Epithelial cell of proximal tubule (primary cell): ENCODE measurements at places on chromosomes 7 and 10. TPM values are rescaled to one million over a fixed set of nuclear protein-coding genes. Genes with fewer than 3 reads are reported as not detected.

- DNase-seq, result no peak
These were observed 224.6 kb upstream of the FERD3L start for GRCh38 chr7:19369806-19370205.

- no peak for DNase-seq
These were observed 92.4 kb upstream of the TCERG1L start for GRCh38 chr10:131403936-131404335.

GRCh38 chr7:128389618-128390329 is 20.0 kb downstream of the IMPDH1 start:
- DNase-seq, result no peak

- no peak for DNase-seq
These were observed 16.7 kb downstream of the PTPRE start for GRCh38 chr10:127923646-127924045.

DNA sequence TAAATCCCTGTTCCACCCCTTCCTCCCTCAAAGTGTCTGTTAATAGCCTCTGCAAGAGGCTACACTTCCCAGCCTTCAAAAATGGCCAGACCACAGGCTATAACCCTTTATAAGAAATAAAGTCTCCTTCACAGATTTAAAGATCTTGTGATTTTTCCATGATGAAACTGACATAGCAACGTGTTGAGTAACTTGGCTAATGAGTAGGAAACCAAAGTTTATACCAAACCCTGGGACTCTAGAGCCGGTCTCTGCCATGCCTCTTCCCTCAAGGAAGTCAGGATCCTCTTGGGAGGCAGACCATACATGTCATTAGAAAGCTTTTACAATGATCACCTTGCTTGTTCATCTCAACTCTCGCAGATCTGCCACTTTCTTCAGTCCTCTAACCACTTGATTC is 44.4 kb downstream of the GRM8 start:
- DNase-seq, result peak; percentile 13

DNA sequence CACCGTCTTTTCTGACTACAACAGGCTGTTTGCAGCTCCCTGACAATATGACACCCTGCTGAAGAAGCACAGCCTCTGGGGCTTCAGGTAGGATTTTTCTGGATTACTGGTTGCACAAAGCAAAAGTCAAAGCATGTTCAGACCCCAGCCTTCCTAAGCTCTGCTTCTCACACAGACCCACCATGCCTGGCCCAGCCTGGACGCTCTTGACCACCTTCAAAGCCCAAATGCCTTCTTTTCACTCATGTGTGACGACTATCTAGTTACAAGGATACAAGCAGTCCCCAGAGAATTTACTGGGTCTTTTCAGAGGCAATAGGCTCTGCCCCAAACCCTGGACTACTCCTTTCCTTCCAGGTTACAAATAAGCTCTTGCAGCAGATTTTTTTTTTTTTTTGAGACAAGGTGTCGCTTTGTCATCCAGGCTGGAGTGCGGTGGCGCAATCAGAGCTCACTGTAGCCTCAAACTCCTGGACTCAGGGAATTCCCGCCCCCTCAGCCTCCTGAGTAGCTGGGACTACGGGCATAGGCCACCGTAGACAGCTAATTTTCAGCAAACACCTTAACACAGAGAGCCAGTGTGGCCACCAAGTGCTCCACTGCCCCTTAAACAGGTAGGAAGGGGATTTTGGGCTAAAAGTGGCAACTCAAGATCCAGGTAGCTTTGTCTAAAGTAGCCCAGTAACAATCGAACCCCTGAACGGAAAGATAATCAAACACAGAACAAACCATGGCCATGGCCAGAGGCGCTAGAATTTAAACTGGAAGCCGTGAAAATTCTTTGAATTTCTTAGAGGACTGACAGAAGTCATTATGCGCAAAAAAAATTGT is 16.2 kb downstream of the SVIL start:
- DNase-seq, result peak; percentile 54

DNA sequence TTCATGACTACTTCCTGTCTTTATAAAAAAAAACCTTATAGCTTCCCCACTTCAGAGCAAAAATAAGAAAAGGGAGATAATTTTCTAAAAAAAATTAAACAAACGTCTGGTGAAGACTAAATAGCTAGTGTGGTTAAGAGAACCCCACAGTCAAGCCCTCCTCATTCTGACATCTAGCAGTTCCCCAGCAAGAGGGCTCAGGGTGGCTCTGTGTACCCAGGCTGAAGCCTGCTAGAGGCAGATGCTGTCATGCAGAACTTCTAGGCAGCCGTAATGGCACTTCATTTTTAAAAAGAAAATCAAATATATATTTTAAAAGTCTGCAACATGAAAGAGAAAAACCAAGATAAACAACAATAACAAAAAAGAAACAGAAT is 223.1 kb upstream of the KLF14 start:
- no peak for DNase-seq

DNA sequence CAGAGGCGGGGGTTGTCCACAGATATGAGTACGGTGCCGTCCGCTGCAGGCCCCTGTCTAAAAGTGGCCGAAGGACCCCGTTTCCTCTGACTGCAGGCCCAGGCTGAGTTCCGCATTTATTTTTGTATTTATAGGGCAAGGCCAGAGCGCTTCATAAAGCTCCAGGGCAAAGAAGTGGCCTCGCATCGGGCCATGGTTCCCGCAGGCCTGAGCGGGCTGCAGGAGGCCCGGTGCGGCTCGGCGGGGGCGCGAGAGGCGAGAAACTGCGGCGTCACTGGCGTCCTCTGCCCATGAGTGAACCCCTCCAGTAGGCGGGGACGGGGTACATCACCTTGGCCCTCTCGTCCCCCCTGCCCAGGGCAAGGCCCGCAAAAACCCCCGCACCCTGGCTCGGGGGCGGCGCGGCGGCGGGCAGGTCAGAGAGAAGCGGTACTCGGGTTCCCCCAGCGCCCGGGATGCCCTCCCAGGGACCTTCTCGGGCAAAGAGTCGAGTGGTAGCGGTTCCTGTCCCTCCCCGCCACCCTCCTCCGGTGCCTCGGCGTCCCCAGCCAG is 355.7 kb downstream of the DNAJB6 start:
- DNase-seq, result no peak

DNA sequence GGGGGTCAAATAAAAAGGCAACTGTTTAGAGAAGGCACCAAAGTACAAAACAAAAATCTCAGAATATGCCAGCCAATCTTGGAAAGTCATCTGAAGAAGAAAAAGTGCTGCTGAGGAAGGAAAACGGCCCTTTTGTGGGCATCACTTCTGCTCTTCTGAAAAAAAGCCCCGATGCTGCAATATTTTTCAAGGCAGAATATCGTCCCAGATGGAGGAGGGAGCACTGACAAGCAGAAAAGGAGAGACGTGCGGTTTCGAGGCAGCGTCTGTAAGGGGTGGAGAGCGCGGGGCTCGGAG is 959 bp upstream of the ATRNL1 start:
- DNase-seq, result no peak

DNA sequence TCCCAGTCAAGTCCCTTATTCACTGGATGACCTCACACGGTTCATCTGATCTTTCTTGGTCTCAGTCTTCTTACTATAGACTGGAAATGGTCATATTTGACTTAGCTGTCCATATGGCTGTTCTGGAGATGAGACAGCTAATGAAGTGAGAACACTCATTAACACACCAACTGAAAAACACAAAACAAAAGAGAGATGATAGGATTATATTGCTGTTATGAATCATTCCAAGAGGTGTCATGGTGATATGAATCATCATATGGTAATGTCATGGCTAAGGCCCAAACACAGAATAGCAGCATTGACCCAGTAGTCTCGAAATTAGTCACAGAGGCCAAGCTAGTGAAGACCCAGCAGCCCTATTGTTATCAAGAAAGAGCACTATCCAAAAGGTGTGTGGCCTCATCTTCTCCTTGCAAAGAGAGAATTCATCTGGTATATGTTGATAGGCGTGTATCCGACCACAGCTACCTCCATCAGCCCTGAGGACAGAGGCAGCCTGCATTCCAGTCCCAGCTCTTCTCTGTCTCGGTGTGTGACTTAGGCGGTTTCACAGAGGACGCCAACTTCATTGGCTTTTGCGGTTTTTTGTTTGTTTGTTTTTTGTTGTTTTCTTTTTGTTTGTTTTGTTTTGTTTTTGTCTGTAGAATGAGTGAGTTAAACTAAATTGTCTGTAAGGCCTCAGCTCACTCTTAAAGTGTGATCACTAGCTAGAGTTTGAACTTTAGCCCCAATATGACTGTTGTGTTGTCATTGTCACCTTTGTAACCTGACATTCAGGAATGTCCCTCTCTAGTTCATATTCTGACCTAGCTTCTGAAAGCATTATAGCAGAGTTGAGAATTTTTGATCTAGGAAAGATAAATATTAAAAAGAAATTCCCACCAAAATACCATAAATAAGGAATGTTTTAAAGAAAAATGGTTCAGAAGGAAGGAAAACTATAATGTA is 97.4 kb upstream of the PDCD4 start:
- peak; percentile 79 for DNase-seq

DNA sequence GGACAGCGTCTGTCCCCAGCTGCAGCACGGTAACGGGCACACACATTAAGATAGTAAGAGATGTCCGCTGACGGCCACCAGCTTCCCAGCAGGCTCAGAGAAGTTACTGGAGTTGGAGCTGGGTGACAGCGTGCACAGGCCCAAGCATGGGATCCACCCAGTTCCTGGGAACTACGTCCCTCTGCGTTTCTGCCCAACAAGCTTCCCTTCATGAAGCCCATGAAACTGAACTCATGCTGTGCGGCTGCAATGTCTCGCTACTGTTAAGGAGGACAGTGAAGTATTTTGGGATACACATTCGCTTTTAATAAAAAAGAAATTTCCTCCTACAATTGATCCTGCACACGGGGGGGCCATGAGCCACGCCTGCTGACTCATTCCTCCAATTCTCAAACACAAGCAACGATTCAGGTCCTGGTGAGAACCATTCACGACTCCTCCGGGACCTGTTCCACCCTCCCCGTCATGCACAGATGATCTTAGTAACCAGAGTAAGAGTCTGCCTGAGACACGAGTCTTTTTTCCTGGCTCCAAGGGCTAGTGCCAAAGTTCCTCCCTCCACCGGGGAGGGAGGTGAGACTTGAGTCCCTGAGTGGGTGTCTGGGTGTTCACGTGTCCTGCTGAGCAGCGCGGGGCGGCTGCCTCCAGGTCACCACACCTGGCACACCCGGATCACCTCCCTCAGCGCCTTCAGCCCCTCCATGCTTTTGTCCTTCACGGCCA is 2.6 kb downstream of the PSMG3 start:
- peak; percentile 73 for DNase-seq

- no peak for DNase-seq
These were observed 333.9 kb downstream of the AUTS2 start for GRCh38 chr7:69932034-69932628.

DNA sequence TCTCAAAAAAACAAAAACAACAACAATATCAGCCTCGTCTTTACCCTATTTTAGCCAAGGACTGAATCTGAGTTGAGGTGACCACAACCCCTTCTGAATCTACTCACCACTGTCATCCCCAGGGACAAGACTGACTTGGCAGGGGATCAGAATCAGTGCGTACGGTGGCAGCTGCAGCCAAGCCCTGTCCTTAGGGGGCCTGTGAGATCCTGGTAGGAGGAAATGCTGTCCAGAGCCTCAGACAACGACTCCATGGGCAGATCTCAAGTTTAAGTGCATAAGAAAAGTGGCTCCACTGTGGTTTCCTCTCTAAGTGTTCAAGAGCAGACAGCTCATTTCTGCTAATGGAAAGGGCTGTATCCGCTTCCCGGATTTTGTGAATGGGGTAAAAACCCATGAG is 22.4 kb upstream of the CYTH3 start:
- DNase-seq, result no peak

GRCh38 chr10:63582690-63583089 is 61.5 kb downstream of the REEP3 start:
- DNase-seq, result no peak

DNA sequence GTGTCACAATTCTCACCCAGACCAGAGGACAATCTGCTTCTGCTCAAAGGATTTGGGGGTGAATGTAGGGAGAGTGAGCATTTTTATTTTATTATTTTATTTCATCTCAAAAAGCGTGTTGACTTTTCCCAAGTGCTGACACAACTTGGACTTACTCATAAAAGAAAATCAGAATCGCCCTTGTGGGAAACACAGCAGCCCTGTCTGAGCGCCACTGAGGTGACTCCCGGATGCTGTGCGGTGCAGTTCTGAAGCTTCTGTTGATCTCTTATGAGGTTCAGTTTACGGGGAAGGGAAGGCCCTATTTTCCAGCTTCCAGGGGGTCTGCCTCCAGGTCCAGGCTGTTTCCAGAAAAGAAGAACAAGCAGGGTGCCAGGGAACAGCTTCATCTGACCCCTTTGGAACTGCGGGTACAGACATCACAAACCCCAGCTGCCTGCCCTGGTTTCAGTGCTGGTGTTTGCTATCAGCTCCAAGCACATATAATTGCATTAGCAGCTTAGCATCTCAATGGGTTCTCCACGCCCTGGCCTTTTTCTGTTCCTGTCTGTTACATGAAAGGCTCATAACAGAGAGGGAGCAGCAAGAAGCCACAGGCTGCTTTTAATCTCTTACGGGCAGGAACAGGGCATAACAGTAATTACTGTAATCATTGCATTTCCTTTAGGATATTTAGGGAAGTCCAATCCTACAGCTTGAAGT is 52.4 kb downstream of the PARP12 start:
- no peak for DNase-seq

DNA sequence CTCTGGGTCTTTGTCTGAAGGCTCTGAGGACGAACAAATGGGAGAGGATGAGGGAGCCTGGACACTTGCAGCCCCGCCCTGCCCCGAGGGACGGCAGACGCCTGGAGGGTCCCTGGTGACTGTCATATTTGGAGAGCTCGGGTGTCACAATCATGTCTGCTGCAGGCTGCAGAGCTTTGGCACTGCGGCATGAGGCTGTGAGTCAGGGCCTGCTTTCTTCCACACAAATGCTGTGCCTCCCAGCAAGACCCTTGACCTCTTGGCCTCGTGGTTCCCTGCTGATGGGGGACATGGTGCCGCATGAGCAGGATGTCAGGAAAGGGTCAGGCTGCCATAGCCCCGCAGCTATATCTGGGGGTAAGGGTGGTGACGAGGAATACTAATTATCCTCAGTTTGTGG is 64.9 kb upstream of the PPIF start:
- no peak for DNase-seq

DNA sequence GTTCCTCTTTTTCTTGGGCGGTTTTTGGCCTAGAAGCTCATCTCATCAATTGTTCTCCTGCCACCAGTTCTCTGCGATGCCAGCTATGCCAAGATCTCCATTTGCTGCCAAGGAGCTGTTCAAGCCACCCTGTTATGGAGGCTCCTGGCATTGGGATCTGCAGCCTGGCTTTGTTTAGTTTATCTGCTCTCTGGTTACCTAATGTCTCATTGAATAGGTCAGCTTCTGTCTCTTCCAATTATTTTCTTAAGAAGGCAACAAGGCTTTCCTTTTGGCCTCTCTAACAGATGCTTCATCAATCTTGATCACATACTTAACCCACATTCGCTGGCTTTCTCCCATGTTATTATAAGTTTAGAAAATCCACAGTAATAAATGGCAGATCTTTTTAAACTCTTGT is 20.6 kb upstream of the SDK1 start:
- no peak for DNase-seq

LRRC17 gene
- 7.8 and 32.3 TPM in 2 replicates for total RNA-seq

FAM131B gene
- 0.29 and 1.5 TPM in 2 replicates for total RNA-seq

SH2B2 gene
- total RNA-seq, result 3.8 and 13.6 TPM in 2 replicates

ADRA2A gene
- total RNA-seq, result 0.06 TPM in 1 of 2 replicates, not detected in the other

CDK1 gene
- total RNA-seq, result 127 and 141 TPM in 2 replicates

GPR37 gene
- 1.4 and 2.3 TPM in 2 replicates for total RNA-seq

SLC39A12 gene
- total RNA-seq, result not detected in 2 replicates

HOXA6 gene
- total RNA-seq, result 5.7 and 11.8 TPM in 2 replicates

CCDC3 gene
- total RNA-seq, result 0.14 and 0.40 TPM in 2 replicates

CHAT gene
- total RNA-seq, result not detected in 2 replicates

COL28A1 gene
- 0.36 and 0.40 TPM in 2 replicates for total RNA-seq

AFAP1L2 gene
- total RNA-seq, result 9.6 and 14.2 TPM in 2 replicates

INPP5A gene
- total RNA-seq, result 30.4 and 40.8 TPM in 2 replicates

GLUD1 gene
- total RNA-seq, result 145 and 155 TPM in 2 replicates

PHKG1 gene
- 0.22 TPM in 1 of 2 replicates, not detected in the other for total RNA-seq

DENND2A gene
- total RNA-seq, result 27.6 and 34.4 TPM in 2 replicates

FAM237B gene
- not detected in 2 replicates for total RNA-seq
